Activated naive CD8-positive, alpha-beta T cell treated with anti-CD3 and anti-CD28 coated beads, Interleukin-2, amount 10 ng/mL, durations not matched to agents 7 days and 5 days (primary cell): ENCODE measurements at places on chromosomes 4 and X. TPM values are rescaled to one million over a fixed set of nuclear protein-coding genes. Genes with fewer than 3 reads are reported as not detected.
A peak's percentile ranks its signal among the peaks of the same experiment; 100 is the strongest.

Gene ZNF185
- total RNA-seq, result 1.9 TPM

GRCh38 chrX:147832707-147833348 is 78.9 kb upstream of the FMR1 start:
- DNase-seq, result no peak
- no peaks in the 10 kb centered on the region for H3K27me3 ChIP-seq
- H3K27ac ChIP-seq, result no peak overlapping the region
- H3K36me3 ChIP-seq, result no peaks in the 10 kb centered on the region
- no peak overlapping the region for H3K4me3 ChIP-seq
- peaks cover 1% of the 10 kb centered on the region for H3K4me1 ChIP-seq

GRCh38 chr4:39004758-39005157 is 27.5 kb downstream of the TMEM156 start:
- peaks cover 42% of the 10 kb centered on the region for H3K36me3 ChIP-seq
- H3K4me1 ChIP-seq, result no peaks in the 10 kb centered on the region
- no peaks in the 10 kb centered on the region for H3K27me3 ChIP-seq
- H3K27ac ChIP-seq, result no peak overlapping the region
- no peak overlapping the region for H3K4me3 ChIP-seq
- no peak for DNase-seq

Gene DLG3
- 29.0 TPM for total RNA-seq

- DNase-seq, result no peak
- no peak overlapping the region for H3K4me3 ChIP-seq
- no peaks in the 10 kb centered on the region for H3K4me1 ChIP-seq
- no peaks in the 10 kb centered on the region for H3K36me3 ChIP-seq
Observed at GRCh38 chrX:68203646-68204045, 229.6 kb downstream of the OPHN1 start.

GRCh38 chr4:183436417-183436816 is 8.0 kb upstream of the CDKN2AIP start:
- H3K27me3 ChIP-seq, result no peaks in the 10 kb centered on the region
- H3K4me1 ChIP-seq, result peaks cover 2% of the 10 kb centered on the region
- DNase-seq, result no peak
- no peaks in the 10 kb centered on the region for H3K36me3 ChIP-seq
- no peak overlapping the region for H3K27ac ChIP-seq

GRCh38 chrX:10365532-10366265 is 208.9 kb downstream of the CLCN4 start:
- H3K27ac ChIP-seq, result no peak overlapping the region
- no peak for DNase-seq
- no peaks in the 10 kb centered on the region for H3K36me3 ChIP-seq
- H3K4me3 ChIP-seq, result no peak overlapping the region

DNA sequence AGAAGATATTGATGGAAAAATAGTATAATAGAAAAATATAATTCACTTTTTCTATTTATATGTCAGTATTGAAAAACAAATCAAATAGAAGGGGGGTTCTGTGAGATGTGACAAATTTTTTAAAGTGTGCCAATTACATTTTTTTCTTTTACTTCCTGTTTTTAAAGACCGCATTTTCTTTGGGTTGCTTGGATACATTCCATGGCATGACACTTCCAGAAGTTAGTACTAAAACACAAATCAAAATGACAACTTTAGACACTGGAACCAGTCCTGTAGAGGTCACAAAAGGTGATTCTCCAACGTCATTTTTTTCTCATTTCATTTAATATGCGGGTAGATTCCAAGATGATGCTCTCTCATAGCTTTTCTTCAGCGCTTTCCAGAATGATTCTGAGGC is 116.2 kb upstream of the GNPDA2 start:
- H3K27me3 ChIP-seq, result no peaks in the 10 kb centered on the region
- H3K4me1 ChIP-seq, result no peaks in the 10 kb centered on the region
- no peak for DNase-seq
- H3K27ac ChIP-seq, result no peak overlapping the region
- H3K4me3 ChIP-seq, result no peak overlapping the region
- H3K36me3 ChIP-seq, result no peaks in the 10 kb centered on the region

Gene POF1B
- total RNA-seq, result not detected

Gene TXK
- 66.8 TPM for total RNA-seq

DNA sequence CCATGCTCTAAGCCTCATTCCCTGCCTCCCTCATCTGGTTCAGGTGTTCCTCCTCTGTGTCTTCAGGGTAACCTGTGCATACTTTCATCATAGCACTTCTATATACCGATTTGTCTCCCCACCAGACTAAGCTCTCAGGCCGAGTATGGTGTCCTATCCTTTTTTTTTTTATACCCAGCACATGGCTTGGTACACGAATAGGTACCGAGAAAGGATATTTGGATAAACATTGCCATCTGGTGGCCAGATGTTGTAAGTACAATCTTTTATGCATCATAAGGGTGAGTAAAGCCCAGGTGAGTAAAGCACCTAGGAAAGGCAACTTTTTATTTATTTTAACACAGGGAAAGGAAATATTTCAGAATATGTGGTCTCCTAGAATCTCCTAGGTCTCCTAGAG is 68.4 kb downstream of the MID2 start:
- DNase-seq, result no peak
- H3K27ac ChIP-seq, result no peak overlapping the region
- no peaks in the 10 kb centered on the region for H3K27me3 ChIP-seq
- H3K4me1 ChIP-seq, result no peaks in the 10 kb centered on the region

DNA sequence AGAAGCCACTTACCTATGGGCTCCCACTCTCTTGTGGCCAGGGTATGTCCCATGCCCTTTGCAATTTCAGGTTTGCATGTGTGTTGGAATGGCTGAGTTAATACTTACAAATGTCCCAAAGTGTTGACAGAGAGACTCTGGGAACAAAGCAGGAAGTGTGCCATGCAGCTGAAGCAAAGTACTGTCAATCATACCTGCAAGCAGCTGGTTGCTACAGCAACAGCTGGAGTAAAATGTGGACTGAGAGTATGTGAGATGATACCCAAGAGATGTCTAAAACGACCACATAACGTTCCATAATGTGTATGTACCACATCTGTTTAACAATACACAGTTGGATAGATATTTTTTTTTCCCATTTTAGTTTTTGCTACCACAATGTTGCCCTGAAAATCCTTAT is 82.8 kb upstream of the CAMK2D start:
- no peaks in the 10 kb centered on the region for H3K4me1 ChIP-seq
- no peak overlapping the region for H3K4me3 ChIP-seq
- DNase-seq, result no peak
- no peak overlapping the region for H3K27ac ChIP-seq
- H3K27me3 ChIP-seq, result no peaks in the 10 kb centered on the region

DNA sequence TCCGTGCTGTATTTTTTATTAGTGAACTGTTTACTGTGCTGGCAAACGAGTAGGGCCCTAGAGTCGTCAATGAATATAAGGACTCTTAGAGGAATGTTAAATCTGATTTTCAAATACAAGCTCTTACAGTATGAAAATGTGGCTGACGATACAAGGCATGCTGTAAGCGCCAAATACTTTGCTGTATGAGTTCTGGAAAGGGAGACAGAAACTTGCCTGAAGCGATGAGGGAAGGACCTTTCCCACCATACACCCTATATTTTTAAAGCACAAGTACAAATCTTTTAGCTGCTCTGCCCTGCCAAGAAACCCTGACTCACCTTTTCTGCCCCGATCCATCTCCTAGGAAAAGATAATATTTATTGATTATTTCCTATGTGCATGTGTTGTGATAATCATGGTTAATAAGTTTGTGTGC is 15.7 kb upstream of the RUFY3 start:
- peaks cover 4% of the 10 kb centered on the region for H3K36me3 ChIP-seq
- DNase-seq, result no peak
- peak overlapping the region; percentile 92 for H3K4me3 ChIP-seq
- peak overlapping the region; percentile 80 for H3K27ac ChIP-seq
- no peaks in the 10 kb centered on the region for H3K27me3 ChIP-seq

GRCh38 chr4:102563000-102563399 is 61.8 kb downstream of the NFKB1 start:
- H3K4me1 ChIP-seq, result peaks cover 71% of the 10 kb centered on the region
- no peak overlapping the region for H3K4me3 ChIP-seq

DNA sequence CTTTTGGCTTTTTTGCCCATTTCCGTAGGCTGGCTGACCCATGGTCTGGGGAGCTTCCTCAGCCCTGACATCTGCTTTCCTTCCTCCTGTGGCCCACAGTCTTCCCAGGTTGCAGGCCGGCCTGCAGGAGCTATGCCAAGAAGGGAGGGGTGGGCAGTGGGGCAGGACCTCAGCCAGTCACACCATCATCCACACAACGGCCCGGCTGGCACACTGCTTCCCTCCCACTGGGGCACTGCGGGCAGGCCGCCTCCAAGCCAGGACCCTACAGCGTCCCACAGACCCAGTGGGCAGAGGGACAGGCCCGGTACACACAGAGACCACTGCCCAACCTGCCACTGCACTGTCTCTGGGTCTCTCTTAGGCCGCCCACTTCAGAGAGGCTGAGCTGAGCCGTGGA is 38.0 kb downstream of the CTBP1 start:
- H3K4me1 ChIP-seq, result peaks cover 3% of the 10 kb centered on the region
- peaks cover 2% of the 10 kb centered on the region for H3K36me3 ChIP-seq
- no peak for DNase-seq
- no peak overlapping the region for H3K27ac ChIP-seq

- H3K36me3 ChIP-seq, result peaks cover 2% of the 10 kb centered on the region
- H3K4me3 ChIP-seq, result peak within 1 kb of the TSS; percentile 96
- peak; percentile 75 for DNase-seq
- H3K27me3 ChIP-seq, result peaks cover 6% of the 10 kb centered on the region
- peaks cover 35% of the 10 kb centered on the region for H3K4me1 ChIP-seq
Observed at GRCh38 chr4:7043284-7044136, at the start of gene TADA2B. Gene TADA2B, plus strand, starts transcription at chr4:7043372. Its CDS starts 208 bp downstream, at chr4:7043580.

DNA sequence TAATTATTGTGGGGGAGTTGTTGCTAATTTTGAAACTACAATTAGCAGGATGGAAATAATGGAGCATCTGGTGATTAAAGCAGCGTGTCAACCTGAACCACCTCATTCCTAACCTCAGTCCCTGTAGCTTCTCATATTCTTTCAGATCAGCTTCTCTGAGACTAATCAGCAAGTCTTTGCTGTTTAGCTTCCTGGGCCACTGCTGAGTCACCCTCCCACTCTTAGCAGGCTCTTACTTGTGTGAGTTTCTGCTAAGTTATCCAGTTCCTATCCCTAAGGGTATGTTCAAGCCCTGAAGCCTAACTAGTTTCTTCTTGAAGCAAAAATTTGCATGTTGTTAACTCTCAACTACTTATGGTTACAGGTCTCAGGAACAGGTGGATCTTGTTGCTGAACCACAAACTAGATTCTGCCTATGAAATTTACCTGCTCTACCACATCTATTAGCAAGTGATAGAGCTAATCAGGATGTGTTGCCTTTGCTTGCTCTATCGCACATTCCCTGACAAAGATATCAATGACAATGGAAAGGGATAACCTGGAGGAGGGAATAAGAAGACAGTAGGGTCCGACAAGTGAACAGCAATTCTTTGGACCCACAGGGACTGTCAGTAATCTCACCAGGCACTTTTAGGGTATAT is 134.2 kb downstream of the EIF4E start:
- no peaks in the 10 kb centered on the region for H3K36me3 ChIP-seq
- no peak overlapping the region for H3K4me3 ChIP-seq
- no peak for DNase-seq
- no peaks in the 10 kb centered on the region for H3K4me1 ChIP-seq
- H3K27ac ChIP-seq, result no peak overlapping the region

GRCh38 chr4:159079074-159079473 is 23.8 kb upstream of the RAPGEF2 start:
- H3K27ac ChIP-seq, result no peak overlapping the region
- H3K4me3 ChIP-seq, result no peak overlapping the region
- no peak for DNase-seq
- H3K36me3 ChIP-seq, result peaks cover 2% of the 10 kb centered on the region
- peaks cover 11% of the 10 kb centered on the region for H3K4me1 ChIP-seq
- no peaks in the 10 kb centered on the region for H3K27me3 ChIP-seq

DNA sequence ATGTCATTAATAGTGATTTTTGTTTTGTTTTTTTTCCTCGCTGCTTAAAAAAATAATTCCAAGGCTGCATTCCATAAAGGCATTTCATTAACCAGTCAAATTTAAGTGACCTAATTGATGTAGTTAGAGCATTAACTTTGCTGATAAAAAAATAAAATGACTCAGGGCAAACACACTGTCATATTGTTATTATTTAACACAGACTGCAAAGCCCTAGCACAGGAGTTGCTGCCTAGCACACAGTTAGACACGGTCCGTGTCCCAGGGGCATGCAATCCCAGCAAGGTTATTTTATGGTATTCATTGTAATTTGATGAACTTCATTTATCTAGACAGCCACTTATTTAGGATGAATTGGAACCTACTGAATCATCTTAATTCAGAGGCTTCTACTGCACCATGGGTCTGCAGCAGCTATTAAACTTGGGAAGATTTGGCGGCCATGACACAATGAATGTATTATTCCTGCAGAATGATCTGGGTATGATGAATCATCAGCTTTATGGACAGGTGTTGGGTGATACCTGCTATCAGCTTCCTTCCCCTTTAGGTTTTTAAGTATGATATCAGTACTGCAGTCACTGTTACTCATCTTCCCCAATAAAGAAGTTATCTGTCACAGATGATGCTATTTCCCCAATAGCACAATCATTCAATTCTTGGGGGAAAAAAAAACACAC is 182.7 kb downstream of the PPARGC1A start:
- H3K27ac ChIP-seq, result no peak overlapping the region
- H3K4me1 ChIP-seq, result no peaks in the 10 kb centered on the region
- no peak overlapping the region for H3K4me3 ChIP-seq
- no peaks in the 10 kb centered on the region for H3K36me3 ChIP-seq
- DNase-seq, result no peak
- no peaks in the 10 kb centered on the region for H3K27me3 ChIP-seq

DNA sequence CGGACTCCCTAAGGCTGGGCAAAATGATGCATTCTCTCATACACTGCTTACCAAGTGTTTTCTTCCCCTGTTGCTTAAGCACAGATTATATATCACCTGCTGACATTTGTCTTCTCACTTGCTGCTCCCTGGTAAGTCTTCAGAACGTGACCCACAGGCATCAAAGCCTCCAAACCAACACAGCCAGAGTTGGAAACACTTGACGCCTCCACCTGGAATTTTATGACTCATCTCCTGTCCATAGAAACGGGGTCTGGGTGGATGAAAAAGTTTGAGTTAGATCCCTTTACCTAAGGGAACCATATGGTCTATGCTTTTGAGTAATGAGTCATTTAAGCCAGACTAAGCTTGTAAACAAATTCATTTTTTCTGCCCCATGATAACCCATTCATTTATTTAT is 251.6 kb downstream of the USP46 start:
- no peak overlapping the region for H3K27ac ChIP-seq
- no peaks in the 10 kb centered on the region for H3K36me3 ChIP-seq

DNA sequence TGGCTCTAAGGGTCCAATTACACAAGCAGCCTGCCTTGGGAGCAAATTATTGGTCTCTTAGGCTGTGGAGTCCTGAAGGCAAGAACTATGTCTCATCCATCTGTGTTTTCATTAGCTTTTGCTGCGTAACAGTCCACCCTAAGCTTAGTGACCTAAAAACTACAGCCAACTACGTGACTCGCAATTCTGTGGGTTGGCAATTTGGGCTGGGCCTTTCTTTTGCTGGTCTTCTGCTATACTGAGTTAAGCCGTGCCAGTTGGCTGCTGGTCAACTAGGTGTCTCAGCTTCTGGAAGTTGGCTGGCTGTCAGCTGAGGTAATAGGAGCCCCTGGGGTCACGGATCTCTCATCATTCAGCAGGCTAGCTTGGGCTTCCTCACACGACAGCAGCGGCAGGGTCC is 205.6 kb upstream of the S100G start:
- no peaks in the 10 kb centered on the region for H3K4me1 ChIP-seq
- H3K27ac ChIP-seq, result no peak overlapping the region
- no peak overlapping the region for H3K4me3 ChIP-seq

Gene TASL
- 2.6 TPM for total RNA-seq
